Activated T-cell treated with anti-CD3 and anti-CD28 coated beads, Interleukin-2, amount 50 U/mL, for 1 hour (primary cell): ENCODE measurements at places on chromosomes 5 and 9.

DNA sequence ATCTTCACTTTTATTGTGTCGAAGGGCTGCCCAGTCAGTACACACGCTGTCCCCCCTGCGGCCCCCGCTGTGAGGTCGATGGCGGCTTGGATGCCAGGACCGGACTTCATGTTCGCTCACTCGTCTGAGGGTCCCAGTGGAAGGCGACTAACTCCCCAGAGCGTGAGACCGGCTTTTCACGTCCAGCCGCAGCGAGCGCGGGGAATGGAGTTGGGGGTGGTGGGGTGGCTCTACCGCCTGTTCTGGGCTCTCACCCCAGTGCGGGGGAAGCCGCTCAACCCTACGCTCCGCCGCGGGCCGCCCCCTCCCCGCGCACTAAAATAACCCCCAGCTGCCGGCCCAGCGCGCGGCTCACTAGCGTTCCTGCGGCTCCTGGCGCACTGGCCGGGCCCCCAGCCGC lies at the start of gene SLC25A2:
Gene SLC25A2, minus strand, starts transcription at position 294 of the 400 bp plus-strand sequence. Its CDS starts 184 bp downstream, at position 110.
- no peak for DNase-seq

DNA sequence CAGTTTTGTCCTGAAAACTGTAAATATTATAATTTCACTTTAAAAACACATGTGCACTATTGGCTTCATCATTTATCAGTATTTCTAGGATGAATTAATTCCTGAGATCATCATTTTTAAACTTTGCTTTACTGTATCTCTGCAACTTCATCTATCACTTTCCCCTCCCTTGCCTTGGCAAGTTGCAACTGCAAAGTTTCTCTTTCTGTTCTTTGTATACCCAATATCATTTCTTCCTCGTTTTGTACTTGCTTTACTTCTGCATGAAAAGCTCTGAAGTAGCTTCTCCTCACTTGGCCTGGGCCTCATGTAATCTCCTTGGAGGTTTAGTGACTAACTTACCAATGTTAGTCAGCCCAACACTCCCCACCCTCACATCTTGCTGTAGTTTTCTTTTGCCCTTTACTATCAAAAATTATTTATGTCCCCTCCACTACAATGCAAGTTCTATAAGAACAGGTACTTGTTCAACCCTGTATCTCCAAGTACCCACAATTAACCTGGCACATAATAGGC lies 12.8 kb downstream of the C5orf63 start:
- no peak for DNase-seq

DNA sequence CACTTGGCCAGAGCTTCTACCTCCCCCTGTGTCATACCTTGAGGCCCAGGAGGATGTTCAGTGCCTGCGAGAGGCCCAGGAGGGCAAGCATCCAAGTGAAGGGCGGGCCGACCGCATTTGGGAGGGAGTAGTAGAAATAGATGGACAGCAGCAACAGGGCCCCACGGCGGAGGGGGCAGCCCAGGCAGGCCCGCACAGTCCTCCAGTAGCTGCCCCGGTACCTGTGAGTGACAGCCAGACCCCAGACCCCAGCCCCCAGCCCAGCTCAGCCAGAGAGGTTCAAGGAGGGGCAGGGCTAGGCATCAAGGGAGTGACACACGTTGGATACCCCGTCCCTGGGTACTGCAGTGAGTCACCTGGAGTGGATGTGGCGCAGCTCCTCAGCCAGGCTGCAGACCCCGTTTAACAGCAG lies 1.4 kb downstream of the STING1 start:
- peak; percentile 54 for DNase-seq

GRCh38 chr5:178429156-178429468 lies 161.1 kb downstream of the COL23A1 start:
- no peak for DNase-seq

- no peak for DNase-seq
These were observed 4.2 kb upstream of the NR5A1 start for GRCh38 chr9:124511426-124511840.

DNA sequence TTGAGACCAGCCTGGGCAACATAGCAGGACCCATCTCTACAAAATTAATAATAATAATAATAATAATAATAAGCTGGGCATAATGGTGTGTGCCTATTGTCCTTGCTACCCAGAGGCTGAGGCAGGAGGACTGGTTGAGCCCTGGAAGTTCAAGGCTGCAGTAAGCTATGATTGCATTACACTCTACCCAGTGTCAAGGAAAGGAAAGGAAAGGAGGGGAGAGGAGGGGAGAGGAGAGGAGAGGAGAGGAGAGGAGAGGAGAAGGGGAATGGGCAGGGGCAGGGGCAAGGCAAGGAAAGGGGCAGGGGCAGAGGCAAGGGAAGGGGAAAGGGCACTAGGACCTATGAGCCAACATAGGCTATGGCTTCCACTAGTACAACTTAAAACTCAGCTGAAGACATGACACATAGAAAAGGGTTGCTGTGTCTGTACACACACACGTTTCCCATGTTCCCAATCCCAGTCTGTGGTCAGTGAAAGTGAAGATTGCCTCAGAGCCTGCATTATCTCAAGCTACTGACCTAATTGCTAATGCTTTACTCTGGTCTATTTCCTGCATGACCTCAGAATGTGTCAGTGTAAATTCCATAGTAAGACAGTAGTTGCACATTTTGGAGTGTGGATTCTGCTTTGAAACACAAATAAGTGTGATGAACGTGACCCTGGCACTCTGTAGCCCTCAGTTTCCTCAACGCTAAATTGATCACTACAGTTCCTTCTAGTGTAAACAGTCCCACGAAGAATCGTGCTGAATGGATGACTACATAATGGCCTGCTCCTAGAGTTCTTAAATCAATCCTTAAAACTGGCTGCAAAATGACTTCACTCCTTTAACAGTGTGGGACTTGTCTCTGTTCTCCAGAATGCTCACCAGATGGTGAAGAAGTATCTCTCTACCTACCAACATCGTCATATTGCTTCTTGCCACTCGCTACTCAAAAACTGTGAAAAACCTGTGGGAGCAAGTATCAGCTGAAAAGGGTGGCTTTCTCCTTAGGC lies 497.0 kb downstream of the RAB3C start:
- no peak for DNase-seq

GRCh38 chr5:5932824-5933223 lies 445.5 kb downstream of the MED10 start:
- no peak for DNase-seq

DNA sequence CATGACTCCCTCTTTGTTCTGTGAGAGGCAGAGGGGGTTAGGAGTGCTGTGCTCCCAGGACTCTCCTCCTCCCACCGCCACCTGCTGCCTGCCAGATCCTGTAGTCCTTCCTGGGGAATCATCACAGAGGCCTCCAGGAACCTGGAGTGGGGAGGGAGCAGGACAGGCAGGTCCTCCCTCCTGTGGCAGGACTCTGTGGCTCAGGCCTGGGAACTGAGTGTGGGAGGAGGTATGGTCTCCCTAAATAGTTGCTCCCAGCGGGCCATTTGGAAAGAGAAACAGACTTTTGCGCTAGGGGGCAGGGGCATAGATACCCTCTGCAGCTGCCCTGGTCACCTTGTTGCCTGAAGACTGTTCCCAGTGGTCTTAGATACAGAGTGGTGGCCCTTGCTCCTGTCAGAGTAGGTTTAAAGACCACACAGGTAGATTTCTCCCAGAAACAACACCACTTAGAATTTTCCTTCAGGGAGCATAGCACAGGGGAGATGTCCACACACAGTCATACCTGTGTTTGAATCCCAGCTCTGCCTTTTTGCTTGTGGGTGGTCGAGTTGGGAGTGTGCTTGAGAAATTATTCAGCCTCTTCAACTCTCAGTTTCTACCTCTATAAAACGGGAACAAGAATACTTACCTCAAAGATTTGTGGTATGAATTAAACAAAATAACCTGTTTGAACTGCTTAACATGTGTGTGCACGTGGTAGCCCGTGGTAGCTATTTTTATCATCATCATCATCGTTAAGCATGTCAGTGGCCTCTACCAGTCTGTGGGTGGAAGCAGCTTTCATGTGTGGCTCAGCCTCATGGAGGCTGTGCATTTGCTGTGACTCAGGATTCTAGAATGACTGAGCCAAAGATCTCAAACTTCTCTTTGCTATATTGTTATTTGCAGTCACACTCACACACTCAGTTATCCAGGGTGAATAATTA lies 55.8 kb downstream of the SLC22A5 start:
- DNase-seq = peak; percentile 62

DNA sequence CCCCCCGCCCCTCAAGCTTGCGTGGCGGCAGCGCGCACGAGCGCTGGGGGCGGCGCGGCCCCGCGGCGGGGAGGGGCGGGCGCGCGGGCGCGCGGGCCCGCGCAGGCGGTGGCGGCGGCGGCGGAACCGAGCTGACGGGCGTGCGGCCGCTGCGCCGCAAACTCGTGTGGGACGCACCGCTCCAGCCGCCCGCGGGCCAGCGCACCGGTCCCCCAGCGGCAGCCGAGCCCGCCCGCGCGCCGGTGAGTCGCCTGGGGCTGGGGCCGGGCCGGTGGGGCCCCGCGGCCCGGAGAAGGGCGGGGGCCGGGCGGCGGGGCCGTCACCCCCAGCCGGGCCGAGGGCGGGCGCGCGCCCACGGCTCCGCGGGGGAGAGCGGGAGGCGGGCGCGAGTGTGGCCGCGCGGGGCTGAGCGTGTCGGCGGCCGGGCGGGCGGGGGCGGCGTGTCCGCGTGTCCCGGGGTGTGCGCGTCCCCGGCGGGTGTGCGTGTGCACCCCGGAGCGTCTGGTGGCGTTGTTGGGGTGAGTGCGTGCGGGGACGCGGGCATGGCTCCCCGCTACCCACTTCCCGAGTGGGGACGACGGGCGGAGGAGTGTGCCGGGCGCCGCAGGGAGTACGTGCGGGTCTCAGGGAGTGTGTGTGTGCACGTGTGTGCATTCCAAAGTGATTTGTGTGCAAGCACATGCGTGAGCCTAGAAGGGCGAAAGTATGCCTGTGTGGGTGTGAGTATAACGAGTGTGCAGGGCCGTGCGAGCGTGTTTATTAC lies at the start of gene NEK6:
Gene NEK6, plus strand, starts transcription at position 106 of the 763 bp plus-strand sequence. CDS start 44,016 bp downstream, outside the sequence.
- DNase-seq = peak; percentile 34

DNA sequence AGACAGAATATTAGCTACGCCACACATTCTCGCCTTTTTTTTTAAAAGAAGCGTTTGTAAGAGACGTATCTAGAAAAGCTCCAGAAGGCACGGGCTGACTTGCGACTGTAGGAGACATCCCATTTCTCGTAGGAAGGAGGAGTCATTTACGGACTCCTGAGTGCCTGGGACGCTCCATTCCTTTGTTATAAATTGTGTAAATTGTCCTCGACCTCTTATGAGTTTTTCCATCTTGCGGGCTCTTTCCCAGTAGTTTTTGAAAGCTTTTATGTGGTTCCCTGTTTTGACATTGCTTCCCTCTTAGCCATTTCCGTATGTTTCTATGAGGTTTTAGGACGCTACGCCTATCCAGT lies 1.0 kb downstream of the RABL6 start:
- DNase-seq = no peak

GRCh38 chr9:105392531-105392930 lies 55.3 kb upstream of the FSD1L start:
- DNase-seq = no peak

DNA sequence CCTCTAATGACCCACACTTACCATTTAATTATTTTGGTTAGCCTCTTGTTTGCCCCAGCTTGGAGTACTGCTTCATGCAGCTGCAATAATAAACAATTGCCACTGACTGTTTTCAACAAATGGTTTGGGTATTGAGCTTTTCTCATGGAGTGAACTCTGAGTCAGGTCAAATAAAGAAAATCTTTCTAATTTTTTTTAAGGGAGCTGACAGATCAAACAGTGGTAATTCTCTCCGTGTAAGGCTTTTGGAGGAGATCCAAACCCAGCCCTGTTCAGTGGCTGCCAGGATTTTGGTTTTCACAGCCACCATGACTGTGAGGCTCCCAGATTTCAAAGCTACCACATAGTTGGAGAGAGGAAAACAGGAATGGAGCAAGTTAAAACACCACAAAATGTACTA lies 110.7 kb upstream of the EFNA5 start:
- no peak for DNase-seq

GRCh38 chr5:39178171-39178570 lies 41.2 kb downstream of the FYB1 start:
- DNase-seq = no peak

- no peak for DNase-seq
These were observed 36.6 kb upstream of the VCAN start for GRCh38 chr5:83434946-83435345.

GRCh38 chr5:116411101-116411571 lies 163.5 kb downstream of the SEMA6A start:
- no peak for DNase-seq

DNA sequence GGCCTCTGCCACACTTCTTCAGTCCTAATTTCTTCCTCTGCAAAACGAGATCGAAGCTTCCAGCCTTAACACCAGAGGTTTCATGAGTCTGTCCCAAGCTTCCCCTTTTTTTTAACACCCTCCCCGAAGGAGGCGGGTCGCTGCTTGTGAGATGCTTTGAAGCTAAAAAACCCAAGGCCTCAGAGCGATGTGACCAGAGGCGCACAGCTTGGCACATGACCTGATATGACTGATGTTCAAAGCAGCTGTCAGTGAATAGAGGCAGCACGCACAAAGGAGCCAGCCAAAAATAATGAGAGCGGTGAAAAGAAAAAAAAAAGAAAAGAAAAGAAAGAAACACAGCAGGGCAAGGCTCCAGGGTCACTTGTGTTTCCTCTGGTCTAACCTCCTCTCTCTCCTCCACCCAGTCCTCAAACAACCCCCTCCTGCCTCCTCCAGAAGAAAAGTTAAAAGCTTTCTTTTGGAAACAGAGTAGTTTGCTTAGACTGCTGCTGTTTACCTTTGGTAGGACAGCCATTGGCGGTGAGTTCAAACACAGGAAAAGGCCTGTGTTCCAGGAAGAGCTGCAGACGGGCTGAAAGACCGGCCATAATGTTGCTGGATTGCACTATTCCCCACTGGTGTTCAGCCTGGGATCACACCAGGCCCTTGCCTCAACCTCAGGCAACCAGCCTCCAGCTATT lies 10.9 kb upstream of the ZNF366 start:
- DNase-seq = no peak

- no peak for DNase-seq
These were observed 134.0 kb downstream of the SLC1A3 start for GRCh38 chr5:36740259-36740898.

- DNase-seq = no peak
These were observed 421.6 kb upstream of the SGCD start for GRCh38 chr5:155905364-155905763.

DNA sequence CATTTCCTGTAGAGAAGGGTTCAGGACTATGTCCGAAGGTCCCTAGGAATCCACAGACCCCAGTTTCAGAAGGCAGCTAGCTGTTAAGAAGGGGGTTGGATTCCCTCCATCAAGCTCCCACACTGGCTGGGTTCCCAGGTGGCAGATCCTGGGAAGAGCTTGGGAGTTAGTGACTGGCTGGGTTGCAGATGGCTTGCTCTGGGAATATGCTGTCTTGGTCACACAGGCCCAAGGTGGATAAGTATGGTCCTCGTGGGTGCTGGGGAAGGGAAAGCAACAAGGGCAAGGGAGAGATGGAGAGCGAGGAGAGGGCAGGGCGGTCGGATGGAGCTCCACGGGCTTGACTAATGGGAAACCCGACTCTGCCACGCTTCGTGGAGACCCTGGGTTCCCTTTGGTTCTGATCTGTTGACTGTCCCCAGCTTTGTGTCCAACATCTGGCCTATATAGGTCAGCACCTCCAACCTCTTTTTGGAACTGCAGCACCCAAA lies 17.4 kb downstream of the SH3PXD2B start:
- no peak for DNase-seq

- no peak for DNase-seq
These were observed 42.1 kb downstream of the UBQLN1 start for GRCh38 chr9:83665580-83666200.
